ENCODE measurements at places on chromosomes 2 and 18. TPM values are rescaled to one million over a fixed set of nuclear protein-coding genes. Genes with fewer than 3 reads are reported as not detected.

LOXHD1 gene
- total RNA-seq: not detected

DAPL1 gene
- total RNA-seq: not detected

RETSAT gene
- 52.6 TPM for total RNA-seq

DNAJC5G gene
- total RNA-seq: not detected

CCDC102B gene
- 0.49 TPM for total RNA-seq

HRH4 gene
- not detected for total RNA-seq

MAP2 gene
- total RNA-seq: 29.4 TPM

REEP1 gene
- total RNA-seq: 0.40 TPM

IL1RL2 gene
- total RNA-seq: not detected

RSAD2 gene
- 15.7 TPM for total RNA-seq

GALNT14 gene
- 2.1 TPM for total RNA-seq

NPHP1 gene
- 5.7 TPM for total RNA-seq

SERPINB12 gene
- total RNA-seq: not detected

ALLC gene
- not detected for total RNA-seq

GAL3ST2 gene
- not detected for total RNA-seq

RAD51AP2 gene
- not detected for total RNA-seq

MALL gene
- total RNA-seq: 171 TPM

POTEC gene
- total RNA-seq: not detected

ST6GAL2 gene
- not detected for total RNA-seq

UCN gene
- total RNA-seq: not detected

RESP18 gene
- not detected for total RNA-seq

SATB2 gene
- 4.5 TPM for total RNA-seq

UNC80 gene
- not detected for total RNA-seq

IMMT gene
- total RNA-seq: 68.4 TPM

DGKD gene
- total RNA-seq: 16.2 TPM

SKA1 gene
- 30.3 TPM for total RNA-seq

OSR1 gene
- total RNA-seq: not detected

MRO gene
- total RNA-seq: not detected

INHBB gene
- 0.07 TPM for total RNA-seq

LONRF2 gene
- not detected for total RNA-seq

GALR1 gene
- total RNA-seq: not detected

SLC9A4 gene
- not detected for total RNA-seq

SNTG2 gene
- not detected for total RNA-seq

EN1 gene
- not detected for total RNA-seq

UPP2 gene
- not detected for total RNA-seq

TFCP2L1 gene
- total RNA-seq: not detected

BMP10 gene
- not detected for total RNA-seq

ZBTB7C gene
- total RNA-seq: not detected

INPP5D gene
- total RNA-seq: 17.5 TPM

NMUR1 gene
- not detected for total RNA-seq

INHA gene
- total RNA-seq: not detected

SIX3 gene
- total RNA-seq: not detected

MOGAT1 gene
- total RNA-seq: not detected

PDE11A gene
- under 0.01 TPM for total RNA-seq

TMEM182 gene
- 0.20 TPM for total RNA-seq

MYCN gene
- 0.39 TPM for total RNA-seq

RGPD4 gene
- not detected for total RNA-seq

TOGARAM2 gene
- not detected for total RNA-seq

PKDCC gene
- total RNA-seq: 1.3 TPM

RIT2 gene
- total RNA-seq: not detected

EGR4 gene
- not detected for total RNA-seq

GDF7 gene
- total RNA-seq: 0.10 TPM

LIPT1 gene
- total RNA-seq: 4.7 TPM

EPHA4 gene
- total RNA-seq: 23.3 TPM

MSH6 gene
- total RNA-seq: 33.3 TPM

HPCAL1 gene
- total RNA-seq: 212 TPM

HOXD12 gene
- not detected for total RNA-seq

G6PC2 gene
- not detected for total RNA-seq

CDH2 gene
- total RNA-seq: 16.9 TPM

Data from mammary microvascular endothelial cell (primary cell).